Esophagus muscularis mucosa (tissue), 4 donors: ENCODE measurements at places on chromosomes 12 and 14. TPM values are rescaled to one million over a fixed set of nuclear protein-coding genes. Genes with fewer than 3 reads are reported as not detected.

DNA sequence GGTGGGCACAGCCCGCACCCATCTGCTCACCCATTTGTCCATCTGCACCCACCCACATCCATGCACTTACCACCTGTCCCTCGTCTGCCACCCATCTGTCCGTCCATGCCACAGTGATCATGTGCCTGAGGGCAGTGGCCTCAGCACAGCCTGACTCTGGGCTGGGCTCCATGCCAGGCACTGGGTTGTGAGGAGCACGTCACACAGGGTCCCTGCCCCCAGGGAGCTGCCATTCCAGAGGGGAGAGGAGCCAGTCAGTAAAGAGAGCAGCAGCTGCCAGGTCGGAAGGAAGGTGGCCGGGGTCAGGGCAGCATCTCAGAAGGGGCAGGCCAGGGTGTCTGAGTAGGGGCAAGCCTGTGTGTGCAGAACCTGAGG is 43.6 kb downstream of the FBRSL1 start:
- DNase-seq = no peak

GRCh38 chr12:60185060-60185459 is 589.2 kb downstream of the SLC16A7 start:
- no peak for DNase-seq

- DNase-seq = no peak
Measured at GRCh38 chr14:101884934-101885576, 79.3 kb upstream of the DYNC1H1 start.

DNA sequence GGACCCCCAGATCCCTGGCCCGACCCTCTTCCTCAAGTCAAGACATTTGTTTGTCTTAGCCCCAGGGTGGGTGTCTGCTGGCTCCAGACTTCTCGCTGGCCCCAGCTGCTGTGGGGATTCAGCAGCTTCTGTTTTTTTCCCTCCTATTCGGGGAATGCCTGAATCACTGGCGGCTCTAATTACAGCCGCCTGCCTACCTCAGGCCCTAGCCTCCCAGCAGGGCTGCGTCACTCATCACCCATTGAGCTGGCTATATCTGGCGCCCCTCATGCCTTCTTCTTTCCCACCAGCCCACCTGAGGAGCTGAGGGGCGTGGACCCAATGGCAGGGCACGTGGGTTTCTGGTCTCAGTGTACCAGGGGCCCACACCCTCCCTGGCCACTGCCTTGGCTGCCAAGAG is 10.1 kb downstream of the KRT80 start:
- no peak for DNase-seq

GRCh38 chr12:47896633-47897032 is 8.2 kb downstream of the VDR start:
- no peak for DNase-seq

DTX1 gene
- 3.6 TPM for total RNA-seq

DIABLO gene
- 30.8 TPM for total RNA-seq

DNA sequence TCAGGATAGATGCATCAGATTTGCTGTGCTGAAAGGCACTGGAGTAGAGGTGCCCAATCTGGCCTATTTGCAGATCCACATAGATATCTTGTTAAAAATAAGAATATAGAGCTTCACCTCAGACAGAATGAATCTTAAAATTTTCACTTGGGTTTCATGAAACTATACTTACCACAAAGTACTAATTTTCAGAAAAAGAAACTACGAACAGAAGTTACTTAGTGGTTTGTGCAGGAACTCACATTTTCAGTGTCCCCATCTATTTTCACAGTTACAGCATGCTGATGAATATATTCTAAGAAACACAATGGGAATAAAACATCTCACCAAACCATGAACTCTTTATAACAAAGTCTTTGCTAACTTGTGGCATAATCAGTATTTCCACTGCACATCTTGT is 449.4 kb downstream of the RERGL start:
- no peak for DNase-seq

GRCh38 chr12:8078398-8078797 is 3.7 kb upstream of the NECAP1 start:
- DNase-seq = no peak

DNA sequence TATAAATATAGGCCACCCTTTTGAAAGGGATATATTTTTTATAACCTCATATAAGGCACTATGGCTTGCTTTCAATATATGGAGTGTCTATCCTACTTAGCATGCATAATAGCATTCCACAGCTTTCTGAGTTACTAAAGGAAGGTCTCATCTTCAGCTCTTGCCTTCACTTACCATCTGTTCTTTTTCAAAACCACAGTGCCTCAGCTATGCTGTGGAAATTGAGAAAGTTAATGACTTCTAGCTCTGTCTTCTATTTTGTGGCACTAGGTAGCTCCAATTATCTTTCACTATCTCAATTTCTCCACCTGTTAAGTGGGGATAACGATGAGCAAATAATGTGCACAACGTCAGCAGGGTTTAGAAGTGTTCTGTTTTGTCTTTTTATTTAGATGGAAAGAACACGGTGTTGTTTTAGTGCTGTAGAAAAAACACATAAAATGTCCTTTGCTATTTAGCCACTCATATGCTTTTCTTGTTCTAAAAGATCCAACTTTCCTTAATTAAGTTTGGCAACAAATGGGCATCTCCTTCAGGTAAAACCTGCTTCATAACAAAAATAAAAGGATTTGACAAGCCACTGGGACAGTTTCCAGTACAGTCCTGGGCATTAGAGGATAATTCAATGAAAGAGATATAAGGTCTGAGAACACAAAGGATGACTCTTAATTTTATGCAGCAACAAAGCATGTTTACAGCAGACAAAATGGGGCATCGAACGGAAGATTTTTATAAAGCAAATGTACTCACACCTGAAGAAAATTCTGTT is 462.0 kb upstream of the SYT1 start:
- DNase-seq = no peak

- no peak for DNase-seq
Measured at GRCh38 chr12:86950444-86950843, 694.3 kb upstream of the MGAT4C start.
